Lower lobe of right lung (tissue), 2 donors: ENCODE measurements at places on chromosomes 5 and 9. TPM values are rescaled to one million over a fixed set of nuclear protein-coding genes. Genes with fewer than 3 reads are reported as not detected.

DNA sequence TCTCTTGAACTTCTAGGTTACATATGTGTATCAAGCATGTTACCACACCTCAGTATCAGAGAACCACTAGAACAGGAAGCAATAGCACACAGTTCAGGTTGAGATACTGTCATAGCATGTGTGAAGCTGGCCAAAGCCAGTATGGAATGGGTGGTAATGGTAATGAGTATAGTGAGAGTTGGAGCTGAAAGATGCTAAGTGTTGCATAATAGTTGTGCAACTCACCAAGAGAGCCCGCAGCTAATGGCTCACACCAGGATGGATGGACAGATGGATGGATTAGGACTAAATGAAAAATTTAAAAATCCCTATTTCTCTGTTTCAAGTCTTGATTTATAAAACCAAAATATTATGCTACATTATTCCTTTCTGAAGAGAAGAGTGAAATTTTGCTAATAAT, 53.4 kb upstream of the KCNN2 start:
- H3K4me1 ChIP-seq, result no peaks in the 10 kb centered on the region
- DNase-seq, result no peak
- H3K27me3 ChIP-seq, result no peaks in the 10 kb centered on the region
- H3K36me3 ChIP-seq, result no peaks in the 10 kb centered on the region

DNA sequence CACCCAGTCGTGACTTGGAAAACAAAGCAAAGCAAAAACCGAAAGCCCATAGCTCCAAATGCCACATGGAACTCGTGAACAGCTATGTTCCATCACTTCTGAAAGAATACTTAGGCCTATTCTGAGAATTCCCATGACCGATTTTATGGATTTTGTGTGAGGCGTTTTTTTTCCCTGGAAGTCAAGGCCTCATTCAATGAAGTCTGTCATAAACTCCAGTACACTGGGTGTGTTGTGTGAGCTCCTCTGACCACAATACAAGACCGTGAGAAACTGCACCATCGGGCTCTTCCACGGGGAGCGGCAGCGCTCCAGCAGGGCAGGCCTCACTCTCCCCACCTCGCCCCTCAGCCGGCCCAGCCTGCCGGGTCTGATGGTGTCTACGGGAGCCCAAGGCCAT, 209.5 kb downstream of the FANCC start:
- H3K36me3 ChIP-seq, result peaks cover 58% of the 10 kb centered on the region
- no peak overlapping the region for H3K27ac ChIP-seq
- H3K27me3 ChIP-seq, result no peaks in the 10 kb centered on the region
- DNase-seq, result peak; percentile 22
- H3K4me3 ChIP-seq, result no peak overlapping the region

Gene NKD2
- 24.1 TPM for total RNA-seq

DNA sequence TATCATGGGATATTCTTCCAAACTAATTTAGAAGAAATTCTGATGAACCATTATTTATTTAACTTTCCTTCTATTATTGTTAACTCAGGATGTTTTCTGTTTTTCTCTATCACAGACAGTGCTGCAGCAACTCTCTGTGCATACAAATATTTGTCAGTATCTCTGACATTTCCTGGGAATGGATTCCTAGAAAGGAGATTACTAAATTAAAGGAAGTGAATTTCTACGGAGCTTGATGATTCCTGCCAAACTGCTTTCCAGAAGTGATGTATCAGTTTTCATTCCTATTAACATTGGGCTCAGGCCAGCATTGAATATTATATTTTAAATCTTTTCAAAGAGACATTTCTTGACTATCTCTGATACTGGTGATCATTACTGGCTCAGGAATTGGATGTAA, 26.0 kb upstream of the MAST4 start:
- no peaks in the 10 kb centered on the region for H3K27me3 ChIP-seq
- H3K36me3 ChIP-seq, result no peaks in the 10 kb centered on the region
- H3K4me3 ChIP-seq, result no peak overlapping the region
- H3K4me1 ChIP-seq, result no peaks in the 10 kb centered on the region
- DNase-seq, result no peak
- H3K27ac ChIP-seq, result no peak overlapping the region

Gene WDR38
- 6.6 TPM for total RNA-seq

DNA sequence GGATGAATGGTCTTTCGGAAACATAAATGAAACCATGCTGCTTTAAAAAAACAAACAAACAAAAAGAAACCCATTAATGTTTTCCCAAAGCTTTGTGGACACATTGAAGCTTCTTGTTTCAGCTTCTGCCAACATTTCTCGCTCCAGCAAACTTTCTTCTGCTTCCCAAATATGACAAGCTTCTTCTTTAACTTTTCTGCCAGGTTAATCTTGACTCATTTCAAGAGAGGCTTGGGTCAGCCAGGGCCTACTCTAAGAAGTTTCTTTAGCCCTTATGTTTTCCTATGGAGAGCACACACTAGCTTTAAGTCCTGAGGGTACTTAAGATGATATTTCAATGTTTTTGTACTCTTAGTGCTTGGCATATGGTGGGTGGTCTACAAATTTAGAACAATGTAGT, 6.1 kb downstream of the ANXA1 start:
- H3K27me3 ChIP-seq, result no peaks in the 10 kb centered on the region
- no peak for DNase-seq
- peaks cover 44% of the 10 kb centered on the region for H3K4me1 ChIP-seq
- H3K27ac ChIP-seq, result no peak overlapping the region
- peaks cover 48% of the 10 kb centered on the region for H3K36me3 ChIP-seq
- no peak overlapping the region for H3K4me3 ChIP-seq

- H3K27ac ChIP-seq, result no peak overlapping the region
- no peak overlapping the region for H3K4me3 ChIP-seq
- H3K27me3 ChIP-seq, result no peaks in the 10 kb centered on the region
- no peaks in the 10 kb centered on the region for H3K4me1 ChIP-seq
- no peaks in the 10 kb centered on the region for H3K36me3 ChIP-seq
- no peak for DNase-seq
Observed at GRCh38 chr9:108396193-108396592, 459.6 kb downstream of the ACTL7B start.
